Lung (tissue), 17 donors: ENCODE measurements at places on chromosomes 11 and 22. TPM values are rescaled to one million over a fixed set of nuclear protein-coding genes. Genes with fewer than 3 reads are reported as not detected.

Gene ROBO4
- total RNA-seq, result 51.7 TPM

Gene BBOX1
- 1.9 TPM for total RNA-seq

Gene PLEKHA7
- 29.3 TPM for total RNA-seq

Gene TMEM123
- total RNA-seq, result 117 TPM

Gene OR6T1
- not detected for total RNA-seq

Gene ANO9
- 17.6 TPM for total RNA-seq

Gene APOBEC3H
- not detected for total RNA-seq

Gene MIOX
- not detected for total RNA-seq

Gene MYRF
- total RNA-seq, result 41.2 TPM
